ENCODE measurements at places on chromosomes 16 and 17. TPM values are rescaled to one million over a fixed set of nuclear protein-coding genes. Genes with fewer than 3 reads are reported as not detected.

PRSS22 gene
- total RNA-seq, result 1.5 TPM

RPRML gene
- total RNA-seq, result 0.63 TPM

LITAFD gene
- total RNA-seq, result not detected

TMED6 gene
- total RNA-seq, result not detected

SPNS2 gene
- 15.2 TPM for total RNA-seq

ABCA3 gene
- total RNA-seq, result 21.9 TPM

GAS2L2 gene
- total RNA-seq, result 0.06 TPM

TEKT5 gene
- not detected for total RNA-seq

FOXN1 gene
- 0.06 TPM for total RNA-seq

PRSS33 gene
- total RNA-seq, result not detected

GRIN2A gene
- not detected for total RNA-seq

VEZF1 gene
- 39.4 TPM for total RNA-seq

PNMT gene
- total RNA-seq, result not detected

SOCS1 gene
- 9.1 TPM for total RNA-seq

NEUROD2 gene
- not detected for total RNA-seq

TGFB1I1 gene
- 38.0 TPM for total RNA-seq

KRT24 gene
- not detected for total RNA-seq

TBC1D3C gene
- total RNA-seq, result not detected

TBC1D3D gene
- not detected for total RNA-seq

ERN2 gene
- total RNA-seq, result not detected

SOX8 gene
- total RNA-seq, result 2.8 TPM

C1QTNF8 gene
- total RNA-seq, result not detected

Data from A549 treated with Mapracorat at 1 μM for 4 hours (cell line).